Activated naive CD4-positive, alpha-beta T cell treated with anti-CD3 and anti-CD28 coated beads, Interleukin-2, amount 50 U/mL, for 16 hours (primary cell): ENCODE measurements at places on chromosomes 1 and 21.

DNA sequence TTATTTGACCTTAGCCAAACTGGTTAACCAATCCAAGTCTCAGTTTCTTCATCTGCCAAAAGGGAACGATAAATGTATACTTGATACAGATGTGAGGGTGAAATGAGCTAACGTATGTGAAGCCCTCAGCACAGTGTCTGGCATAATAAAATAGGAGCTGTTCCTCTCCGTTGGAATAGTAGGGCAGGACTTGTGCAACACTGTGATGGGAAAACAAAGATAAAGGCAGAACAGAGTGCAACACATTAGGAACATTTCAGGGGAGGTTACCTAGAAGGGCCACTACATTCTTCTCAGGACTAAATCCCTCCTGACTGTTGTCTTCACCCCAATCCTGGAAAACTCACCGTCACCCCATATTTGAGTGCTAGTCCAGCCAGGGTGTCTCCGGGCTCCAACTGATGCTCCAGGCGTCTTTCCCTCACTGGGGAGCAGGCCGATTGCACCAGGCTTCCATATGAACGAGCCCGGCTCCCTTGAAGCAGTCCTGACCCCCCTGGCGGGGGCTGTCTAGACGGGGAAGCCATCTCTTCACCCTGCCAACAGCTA lies 896 bp downstream of the LYSMD1 start:
- DNase-seq = no peak

GRCh38 chr1:245650441-245650960 lies 495.7 kb downstream of the KIF26B start:
- DNase-seq = no peak

DNA sequence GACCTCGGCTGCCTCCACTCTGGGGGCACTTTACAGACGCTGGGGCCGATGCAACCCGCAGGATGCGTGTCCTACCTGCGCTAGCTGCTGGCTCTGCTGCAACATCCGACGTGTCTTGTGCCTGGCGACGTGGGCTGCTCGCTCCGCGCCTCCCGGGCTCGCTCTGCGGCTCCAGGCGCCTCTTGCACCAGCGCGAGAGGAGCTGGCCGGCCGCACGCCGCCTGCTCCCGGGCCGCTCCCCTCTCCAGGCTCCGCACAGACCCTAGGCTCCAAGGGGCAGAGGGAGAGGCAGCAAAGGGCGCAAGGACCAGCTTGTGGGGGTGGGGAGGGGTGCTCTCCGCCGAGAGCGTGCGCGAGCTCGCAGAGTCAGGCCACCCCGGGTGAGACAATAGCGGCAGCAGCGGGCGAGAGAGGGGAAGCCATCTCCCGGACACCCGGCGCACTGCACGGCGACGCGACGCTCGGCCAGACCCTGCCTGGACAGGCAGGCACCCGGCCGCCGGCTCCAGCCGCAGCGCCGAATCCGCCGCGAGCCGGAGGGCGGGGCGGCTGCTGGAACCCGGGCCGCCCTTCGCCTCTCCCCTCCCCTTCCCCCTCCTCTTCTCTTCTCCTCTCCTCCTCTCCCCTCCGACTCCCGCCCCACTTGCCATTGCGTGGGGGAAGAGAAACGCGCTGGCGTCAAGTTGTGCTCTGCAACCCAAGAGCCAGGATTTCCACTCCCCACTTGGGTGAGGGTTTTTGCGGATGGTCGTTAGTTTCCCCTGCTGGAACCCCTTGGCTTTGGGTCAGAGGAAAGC lies at the start of gene PIK3C2B:
PIK3C2B (minus strand) TSS at position 525 of the 797 bp plus-strand sequence. CDS start 25,003 bp downstream, outside the sequence.
- peak; percentile 74 for DNase-seq

DNA sequence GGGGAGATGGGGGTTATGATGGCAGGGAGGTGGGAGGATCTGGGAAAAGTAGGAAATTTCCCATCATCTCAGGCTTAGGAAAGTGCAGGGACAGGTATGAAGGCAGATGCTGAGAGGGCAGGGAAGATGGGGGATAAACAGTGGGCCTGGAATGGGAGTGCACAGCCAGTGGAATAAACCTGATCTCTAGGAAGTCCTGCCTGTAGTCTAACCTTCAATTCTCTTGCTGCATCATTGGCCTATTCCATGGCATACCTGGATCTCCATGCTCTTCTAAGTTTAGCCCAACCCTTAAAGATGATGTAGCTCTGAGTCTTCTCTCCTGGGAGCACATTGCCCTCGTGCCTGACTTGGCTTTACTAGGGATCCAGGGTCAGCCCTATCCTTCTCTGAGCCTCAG lies 2.7 kb downstream of the BCAN start:
- DNase-seq = no peak

DNA sequence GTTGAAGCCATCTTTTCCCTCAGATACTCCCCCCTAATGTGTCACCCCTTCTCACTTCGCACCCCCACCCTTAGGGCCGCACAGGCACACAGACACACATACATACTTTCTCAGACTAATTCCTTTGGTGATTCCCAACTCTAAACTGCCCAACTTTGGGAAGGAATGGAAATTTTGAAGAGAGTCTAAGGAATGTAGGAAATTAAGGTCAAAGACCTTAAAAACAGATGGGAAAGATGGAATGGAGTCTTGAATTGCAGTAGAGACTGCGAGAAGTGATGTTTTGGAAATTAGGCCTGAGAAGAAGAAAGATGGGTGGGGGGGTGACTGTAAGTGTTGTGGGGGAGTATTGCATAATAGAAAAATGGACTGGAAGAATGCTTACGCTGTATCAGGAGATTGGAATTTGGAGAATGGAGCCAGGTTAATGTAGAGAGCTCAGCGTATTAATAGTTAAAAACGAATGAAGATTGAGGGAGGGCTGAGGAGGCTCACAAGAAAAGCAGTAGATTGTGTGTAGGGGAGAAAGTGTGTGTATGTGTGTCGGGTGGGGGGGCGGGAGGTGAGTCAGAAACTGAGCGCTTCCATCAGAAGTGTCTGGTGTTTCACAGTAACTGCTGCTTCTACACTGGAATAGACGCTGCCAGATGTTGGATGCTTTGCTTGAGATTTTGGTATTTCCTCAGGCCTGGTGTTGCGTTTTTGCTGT lies 1.7 kb downstream of the PIP5K1A start:
- DNase-seq = peak; percentile 15

DNA sequence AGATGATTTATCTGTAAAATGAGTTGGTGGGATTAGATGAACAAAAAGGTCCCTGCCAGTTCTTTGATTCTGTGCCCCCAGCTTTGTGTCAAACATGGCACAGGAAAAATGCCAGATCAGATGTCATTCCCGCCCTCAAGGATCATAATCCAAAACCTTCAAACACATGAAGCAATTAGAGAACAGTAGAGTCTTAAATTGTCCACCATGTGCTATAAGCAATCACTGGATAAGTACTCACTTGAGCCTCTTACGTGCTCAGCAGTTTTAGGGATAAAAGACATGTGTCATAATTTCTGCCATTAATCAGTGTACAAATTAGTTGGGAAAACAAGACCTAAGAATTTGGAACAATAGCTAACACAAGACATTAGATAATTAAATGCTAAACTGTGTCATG lies 15.4 kb upstream of the KIAA0040 start:
- no peak for DNase-seq

- DNase-seq = no peak
Measured at GRCh38 chr1:40712997-40713396, 21.5 kb downstream of the NFYC start.

DNA sequence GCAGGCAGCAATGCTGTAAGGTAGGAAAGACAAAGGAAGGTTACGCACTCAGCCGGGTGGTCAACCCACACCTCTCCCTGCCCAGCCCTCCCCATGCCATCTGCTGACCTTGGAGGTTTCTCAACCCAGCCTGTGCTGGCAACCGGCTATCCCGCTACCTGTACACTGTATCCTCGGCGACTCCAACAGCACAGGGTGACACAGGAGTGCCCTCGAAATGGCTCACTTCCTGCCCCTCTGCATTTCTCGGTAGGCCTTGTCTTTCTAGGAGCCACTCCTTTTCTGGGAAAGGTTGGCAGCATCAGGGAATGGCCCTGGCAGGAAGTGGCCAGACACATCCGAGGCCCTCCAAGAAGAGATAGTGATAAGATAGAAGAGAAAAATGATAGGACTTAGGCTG lies 124.0 kb downstream of the PROX1 start:
- DNase-seq = no peak

DNA sequence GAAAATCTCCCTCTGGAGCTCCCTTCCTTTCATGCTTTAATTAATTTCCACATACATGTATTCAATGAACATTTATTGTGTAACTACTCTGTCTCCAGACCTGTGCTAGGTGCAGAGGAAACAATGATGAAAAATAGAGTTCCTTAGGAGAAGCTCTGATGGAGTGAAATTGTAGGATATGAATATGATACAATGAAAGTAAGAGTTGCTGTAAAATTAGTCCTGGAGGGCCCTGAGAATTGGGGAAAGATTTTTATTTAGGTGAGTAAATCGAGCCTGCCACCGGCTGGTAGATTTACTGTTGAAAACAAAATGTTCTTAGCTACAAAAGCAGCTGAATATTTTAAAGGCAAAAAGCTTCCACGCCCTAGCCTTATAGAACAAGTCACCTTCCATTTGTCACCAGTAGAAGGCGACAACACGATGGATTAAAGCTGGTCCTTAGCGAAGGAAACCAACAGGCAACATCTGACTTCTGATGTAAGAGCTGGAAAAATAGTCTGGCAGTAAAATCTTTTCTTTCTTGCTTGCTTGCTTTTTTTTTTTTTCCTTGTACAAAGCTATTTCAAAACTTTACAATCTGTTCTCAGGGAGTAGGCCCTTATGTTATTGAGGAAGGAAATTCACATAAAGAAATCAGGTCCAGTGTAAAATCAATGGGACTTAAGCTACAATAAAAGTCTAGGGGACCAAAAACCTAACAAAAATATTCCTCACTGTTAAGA lies 82.0 kb upstream of the ROR1 start:
- DNase-seq = no peak

DNA sequence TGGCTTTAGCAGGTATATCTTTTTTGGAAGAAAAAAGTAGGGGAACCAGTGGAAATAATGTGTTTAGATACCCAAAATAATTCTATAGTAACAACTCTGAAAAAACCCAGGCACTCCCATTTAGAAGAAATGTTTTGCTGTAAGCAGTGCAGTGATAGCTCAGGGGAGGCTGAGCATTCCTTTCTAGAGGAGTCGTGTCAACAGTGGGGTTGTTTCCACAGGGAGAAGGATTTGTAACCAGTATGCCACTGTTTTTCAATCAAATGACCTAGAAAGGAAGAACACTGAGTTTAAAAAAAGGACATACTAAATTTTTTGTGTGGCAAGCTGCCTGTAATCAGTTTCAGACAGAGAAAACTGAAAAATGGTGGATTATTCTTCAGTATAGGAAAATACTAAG lies 2.4 kb downstream of the PGD start:
- no peak for DNase-seq

DNA sequence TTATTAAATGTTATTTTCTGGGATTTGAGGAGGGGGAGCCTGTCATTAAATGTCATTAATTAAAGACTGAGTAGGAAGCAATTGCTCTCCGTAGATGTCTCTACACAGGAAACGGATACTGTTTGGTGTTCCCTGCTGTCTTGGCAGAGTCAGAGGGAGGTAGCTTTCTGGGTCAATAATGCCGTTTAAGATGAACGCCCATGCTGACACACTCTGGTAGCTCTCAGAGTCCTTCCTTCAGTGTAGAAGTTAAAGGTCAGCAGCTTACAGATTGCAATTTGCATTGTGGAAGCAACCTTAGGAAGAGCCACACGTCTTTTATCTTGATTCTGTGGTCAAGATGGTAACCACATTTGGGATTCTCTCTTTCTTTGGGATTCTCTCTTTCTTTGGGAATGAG lies 257.5 kb downstream of the KIF26B start:
- no peak for DNase-seq

DNA sequence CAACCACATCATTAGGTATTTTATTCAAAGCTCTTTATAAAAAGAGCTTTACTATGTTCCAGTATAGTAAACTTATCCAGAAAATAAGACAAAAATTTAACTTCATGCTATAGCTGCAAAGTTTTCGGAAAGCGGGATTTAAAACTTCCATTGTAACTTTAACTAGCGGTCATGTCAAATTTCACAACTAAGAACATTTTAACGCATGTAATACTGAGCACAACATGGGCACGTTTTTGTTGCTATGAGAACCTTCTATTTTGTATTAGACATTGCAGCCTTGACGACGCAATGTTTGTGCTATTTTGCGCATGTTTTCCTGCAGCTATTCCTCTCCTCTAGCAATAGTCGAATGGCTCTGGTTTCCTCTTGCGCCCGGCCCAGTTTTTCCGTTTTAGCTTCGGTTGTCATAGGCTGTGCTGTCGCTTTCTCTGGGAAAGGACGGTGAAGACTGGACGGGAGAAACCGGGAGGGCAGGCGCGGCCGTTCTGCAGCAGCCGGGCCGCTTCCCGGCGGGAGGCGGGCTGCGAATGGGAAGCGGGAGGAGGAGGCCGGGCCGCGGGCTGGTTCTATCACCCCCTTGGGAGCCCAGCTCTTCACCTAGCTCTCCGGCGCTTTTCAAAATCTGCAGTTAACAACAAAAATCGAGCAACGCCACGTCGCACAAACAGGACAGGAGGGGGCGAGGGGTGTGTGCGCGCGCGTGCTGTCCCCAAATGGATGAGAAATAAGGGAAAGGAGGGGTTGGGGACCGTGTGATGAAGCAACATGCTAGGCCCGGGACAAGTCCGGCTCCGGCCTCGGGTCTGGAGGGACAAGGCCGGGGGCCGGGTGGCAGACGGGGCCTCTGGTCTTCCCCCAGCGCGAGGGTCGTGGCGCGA lies 105.3 kb upstream of the HNRNPU start:
- DNase-seq = peak; percentile 65

DNA sequence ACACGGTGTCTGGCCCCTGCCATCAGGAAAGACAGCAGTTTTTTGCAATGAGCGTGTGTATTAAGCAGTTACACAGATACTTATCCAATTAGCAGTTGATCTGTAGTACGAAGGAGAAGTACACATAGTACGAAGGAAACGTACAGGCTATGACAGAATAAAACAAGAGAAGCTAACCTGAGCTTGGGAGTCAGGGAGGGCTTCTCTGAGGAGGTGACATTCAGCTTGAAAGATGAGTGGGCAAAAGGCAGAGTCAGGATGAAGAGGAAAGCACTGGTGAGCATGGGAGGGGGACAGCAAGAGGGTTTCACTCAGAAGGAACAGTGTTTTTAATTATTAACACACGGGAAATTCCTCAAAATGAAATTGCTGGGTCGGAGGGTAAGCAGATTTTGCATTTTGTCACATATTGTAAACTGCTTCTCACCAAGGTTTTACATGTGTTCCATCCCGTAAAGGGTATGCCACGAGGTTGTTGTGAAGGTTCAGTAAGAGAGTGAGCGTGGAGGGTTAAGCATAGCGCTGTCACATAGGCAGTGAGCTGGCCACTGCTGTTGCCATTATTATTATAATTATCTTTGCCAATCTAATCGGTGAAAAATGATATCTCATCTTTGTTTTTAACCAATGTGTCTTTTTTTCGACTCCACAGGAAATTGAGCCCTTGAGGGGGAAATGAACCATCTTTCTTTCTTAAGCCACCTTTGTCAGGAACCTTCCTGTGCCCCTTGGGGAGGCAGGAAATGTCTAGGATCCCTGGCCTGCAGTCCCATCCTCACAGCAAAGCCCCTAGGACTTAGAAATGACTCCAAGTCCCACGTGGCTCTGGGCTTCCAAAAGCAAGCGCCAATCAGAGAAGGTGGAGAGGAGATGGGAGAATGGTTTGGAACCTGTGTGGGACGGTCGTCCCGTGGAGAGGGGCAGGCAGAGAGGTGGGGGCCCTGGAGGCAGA lies 47.3 kb upstream of the POU3F1 start:
- no peak for DNase-seq
